ENCODE measurements at places on chromosomes 4 and X. TPM values are rescaled to one million over a fixed set of nuclear protein-coding genes. Genes with fewer than 3 reads are reported as not detected.

GRCh38 chr4:120544838-120545237, 377.7 kb downstream of the PRDM5 start:
- DNase-seq = no peak

GRCh38 chr4:1177274-1178141, 5.1 kb upstream of the SPON2 start:
- DNase-seq = no peak

PRR32 gene
- total RNA-seq = not detected

OTUD6A gene
- total RNA-seq = not detected

C4orf51 gene
- total RNA-seq = not detected

Measured in mesenteric fat pad (tissue), 1 donor.